T-helper 9 cell (primary cell): ENCODE measurements at places on chromosomes 12 and 14.
A peak's percentile ranks its signal among the peaks of the same experiment; 100 is the strongest.

GRCh38 chr12:52280319-52280795 lies 5.9 kb downstream of the KRT86 start:
- DNase-seq, result no peak

- DNase-seq, result peak; percentile 34
These were observed 1.4 kb downstream of the MAP3K9 start for GRCh38 chr14:70807898-70808415.

DNA sequence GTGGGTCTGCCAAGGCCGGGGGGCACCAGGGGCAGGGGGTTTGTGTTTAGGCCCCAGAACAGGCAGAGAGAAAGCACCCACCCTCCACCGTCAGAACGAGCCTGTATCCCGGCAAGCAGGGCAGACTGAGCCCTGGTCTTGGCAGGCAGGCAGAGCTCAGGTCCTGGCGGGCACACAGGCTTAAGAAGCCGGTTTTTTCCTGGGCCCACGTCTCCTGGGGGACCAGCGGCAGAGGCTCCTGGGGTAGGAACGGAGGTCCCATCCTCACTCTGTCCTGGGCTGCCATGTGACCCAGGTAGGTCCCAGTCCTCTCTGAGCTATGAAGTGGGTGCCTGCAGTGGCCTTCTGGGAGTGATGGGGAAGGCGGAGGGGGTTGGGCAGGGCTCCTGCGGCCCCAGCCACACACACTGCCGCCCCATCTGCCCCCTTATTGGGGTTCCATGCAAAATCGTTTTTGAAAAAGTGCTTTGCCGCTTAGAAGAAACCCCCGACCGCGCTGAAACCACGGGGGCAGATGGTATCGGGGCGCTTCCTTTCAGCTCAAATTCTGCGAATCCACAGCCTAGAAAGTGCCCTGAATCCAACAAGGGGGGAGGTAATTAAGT lies 24.2 kb downstream of the SH2B3 start:
- peak; percentile 73 for DNase-seq

DNA sequence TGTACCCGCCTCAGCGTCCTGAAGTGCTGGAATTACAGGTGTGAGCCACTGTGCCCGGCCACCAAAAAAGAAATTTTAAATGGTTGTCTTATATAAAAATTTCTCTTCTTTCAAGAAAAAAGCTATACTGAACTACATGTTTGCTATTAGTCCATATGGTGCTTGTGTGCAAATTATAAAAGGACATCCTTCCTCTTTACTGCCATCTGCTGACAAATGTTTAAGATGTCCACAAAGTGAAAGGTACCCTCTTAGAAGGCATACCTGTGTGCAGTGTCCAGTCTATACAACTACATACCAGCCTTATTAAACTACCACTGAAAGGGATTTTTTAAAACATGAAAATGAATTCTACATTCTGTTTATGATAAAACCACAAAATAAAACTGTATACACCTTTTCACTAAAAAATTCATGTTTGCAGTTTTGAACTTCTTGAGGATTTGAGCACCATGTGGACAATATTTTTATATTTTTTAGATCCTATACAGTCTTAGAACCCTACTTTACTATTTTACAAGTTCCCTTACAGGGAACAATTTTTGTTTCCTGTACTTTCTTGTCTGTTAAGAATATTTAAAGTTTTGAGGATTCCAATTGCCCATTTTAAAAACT lies 32.8 kb upstream of the TOMM20L start:
- DNase-seq, result no peak

DNA sequence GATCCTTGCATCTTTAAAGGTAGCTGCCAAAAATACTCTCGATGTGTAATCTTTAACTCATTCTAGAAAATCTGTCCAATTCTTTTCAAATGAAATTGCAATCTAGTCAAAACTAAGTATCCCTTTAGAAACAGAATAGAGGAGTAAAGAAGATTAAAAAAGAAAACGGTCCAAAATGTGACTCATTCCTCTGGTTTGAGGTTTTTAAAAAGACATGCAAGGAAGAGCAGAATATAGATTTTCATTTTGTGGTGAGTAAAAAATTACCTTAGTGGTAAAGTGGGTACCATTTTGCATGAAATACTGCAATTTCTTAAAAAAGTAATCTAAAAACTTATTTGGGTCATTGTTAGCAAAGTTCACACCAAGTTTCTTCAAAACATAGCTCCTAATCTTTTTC lies 108.4 kb downstream of the BRMS1L start:
- no peak for DNase-seq

DNA sequence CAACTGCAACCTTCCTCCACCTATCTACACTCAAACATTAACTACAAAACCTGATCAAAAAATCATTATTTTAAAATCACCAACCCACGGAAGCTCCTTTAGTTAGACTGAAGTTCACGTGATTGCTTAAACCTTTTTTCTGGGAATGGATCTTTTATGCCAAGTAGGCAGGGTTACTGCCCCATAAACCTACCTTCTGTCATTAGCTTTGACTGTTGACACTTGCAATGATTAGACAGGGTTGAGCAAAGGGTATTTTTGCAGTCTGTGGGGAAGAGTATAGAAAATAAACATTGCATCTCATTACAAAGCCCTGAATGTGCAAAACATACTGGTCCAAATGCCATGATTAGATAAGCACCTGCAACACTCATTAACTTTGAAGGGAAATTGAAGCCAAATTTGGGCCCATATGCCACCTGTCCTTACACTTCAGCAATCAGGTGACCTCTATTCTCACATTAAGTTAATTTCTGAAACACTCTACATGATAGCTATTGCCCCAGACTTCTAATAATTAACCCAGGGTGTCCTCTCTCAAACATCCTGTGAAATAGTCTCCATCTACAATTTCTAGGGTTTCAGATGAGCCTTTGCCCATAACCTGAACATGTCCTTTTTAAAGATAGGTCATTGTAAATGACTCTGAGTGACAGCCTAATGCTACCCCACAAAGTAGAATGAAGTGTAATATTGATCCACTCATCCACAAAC lies 156.0 kb upstream of the PLEKHG7 start:
- DNase-seq, result no peak

GRCh38 chr14:50669441-50669986 lies 1.4 kb upstream of the SAV1 start:
- no peak for DNase-seq

- DNase-seq, result no peak
These were observed 224.4 kb downstream of the KSR2 start for GRCh38 chr12:117744418-117744817.

DNA sequence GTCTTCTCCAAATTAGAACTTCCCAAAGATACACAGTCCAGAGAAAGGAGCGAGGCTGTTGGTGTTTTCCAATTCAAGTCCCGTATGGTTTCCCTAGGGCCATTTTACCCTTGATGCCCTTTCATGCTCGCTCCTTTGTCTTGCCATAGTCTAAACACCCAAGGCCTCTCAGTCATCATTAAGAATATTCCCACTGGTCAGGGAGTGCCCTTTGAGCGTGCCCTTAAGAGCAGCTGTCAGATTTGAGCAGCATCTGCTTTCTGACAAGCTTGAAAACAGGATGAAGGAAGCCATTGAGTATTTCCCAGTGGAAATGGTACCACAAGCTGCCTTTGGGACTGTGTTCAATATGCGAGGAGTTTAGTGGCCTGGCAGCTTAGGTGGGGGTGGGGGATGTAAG lies 10.4 kb upstream of the GALNT16 start:
- no peak for DNase-seq

- DNase-seq, result no peak
These were observed 236.4 kb downstream of the VRK1 start for GRCh38 chr14:97033556-97034081.

DNA sequence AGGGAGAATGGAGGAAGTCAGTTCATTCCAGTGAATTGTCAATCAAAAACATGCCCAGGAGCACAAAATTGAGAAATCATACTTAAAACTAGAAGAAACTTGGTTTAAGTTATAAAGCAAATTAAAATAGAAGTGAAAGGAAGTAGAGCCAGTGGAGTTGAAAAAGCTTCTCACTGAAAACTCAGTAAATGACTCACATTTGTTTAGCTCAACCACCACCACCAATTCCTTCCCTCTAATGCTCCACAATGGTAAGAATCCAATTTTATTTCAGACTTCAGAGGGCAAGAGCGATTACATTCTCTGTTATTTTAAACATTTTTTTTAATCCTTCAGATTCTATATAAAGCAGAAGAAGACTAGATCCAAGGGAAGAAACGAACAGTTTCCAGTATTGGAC lies 19.4 kb downstream of the UTP20 start:
- no peak for DNase-seq

DNA sequence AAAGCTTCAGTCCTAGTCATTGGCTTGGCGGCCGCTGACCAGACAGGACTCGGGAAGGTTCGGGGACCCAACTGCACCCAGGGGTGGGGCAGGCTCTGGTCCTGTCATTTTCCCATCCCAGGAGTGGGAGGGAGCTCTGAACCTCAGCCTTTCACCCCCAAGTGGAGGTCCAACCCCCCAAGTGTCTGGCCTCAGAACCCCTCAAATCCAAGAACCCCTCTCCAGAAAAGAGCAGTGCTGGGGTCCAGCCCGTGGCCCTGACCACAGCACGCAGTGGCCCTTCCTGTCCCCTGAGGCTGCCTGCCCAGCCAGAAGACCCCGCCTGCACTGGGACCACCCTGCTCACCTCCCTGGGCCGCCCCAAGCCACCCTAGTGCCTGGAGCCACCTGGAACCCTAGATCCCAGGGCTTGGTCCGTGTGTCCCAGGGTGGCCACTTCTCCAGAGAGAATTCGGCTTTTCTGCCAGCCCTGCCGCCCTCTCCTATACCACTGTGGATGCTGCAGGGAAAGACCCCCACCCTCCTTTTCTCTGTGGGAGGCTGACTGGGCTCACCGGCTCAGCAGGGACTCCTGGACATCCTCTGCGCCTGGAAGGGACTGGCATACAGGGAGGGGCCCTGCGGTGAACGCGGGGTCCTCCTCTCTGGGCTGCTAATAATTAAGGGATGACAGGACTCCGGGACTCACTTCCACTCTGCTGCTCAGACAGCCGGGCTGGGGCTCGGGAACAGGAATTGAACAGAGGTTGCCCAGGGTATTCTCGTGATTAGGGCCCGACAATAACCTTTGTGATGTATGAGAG lies 326.9 kb upstream of the SFSWAP start:
- DNase-seq, result no peak

DNA sequence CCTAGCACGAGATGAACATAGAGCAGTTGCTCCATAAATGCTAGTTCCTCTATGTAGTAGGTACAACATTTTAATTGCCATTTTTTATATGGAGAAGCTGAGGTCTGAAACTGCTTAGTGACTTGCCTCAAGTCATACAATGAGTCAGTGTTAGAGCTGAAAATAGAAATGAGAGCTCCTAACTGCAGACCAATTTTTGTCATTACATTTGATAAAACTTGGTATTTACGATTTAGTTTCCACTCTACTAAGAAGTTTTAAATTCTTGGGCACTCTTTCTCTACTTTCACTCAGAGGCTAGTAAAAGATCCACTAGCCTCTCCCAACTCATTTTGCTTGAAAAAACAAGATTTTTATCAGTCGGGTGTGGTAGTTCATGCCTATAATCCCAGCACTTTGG lies 8.1 kb upstream of the TMED10 start:
- no peak for DNase-seq

DNA sequence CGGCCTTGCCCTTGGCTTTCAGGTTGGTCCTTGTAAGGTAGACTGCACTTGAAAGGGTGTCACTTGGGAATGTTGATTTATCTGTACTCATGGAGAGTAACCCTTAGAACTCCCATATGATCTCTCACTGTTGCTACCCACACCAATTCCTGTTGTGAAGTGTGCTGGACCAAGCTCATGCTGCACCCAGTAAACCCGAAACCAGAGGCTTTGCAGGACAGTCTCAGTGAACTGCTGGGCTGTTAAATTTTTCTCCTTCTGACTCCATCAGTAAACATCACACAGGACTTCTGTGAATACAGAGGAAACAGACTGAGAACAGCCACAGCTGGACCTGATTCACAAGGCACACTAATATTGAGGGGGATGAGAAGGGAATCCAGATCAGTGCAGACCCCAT lies 783.0 kb downstream of the TMEM121 start:
- DNase-seq, result no peak

- no peak for DNase-seq
These were observed 33.5 kb downstream of the MED13L start for GRCh38 chr12:116244001-116244400.

DNA sequence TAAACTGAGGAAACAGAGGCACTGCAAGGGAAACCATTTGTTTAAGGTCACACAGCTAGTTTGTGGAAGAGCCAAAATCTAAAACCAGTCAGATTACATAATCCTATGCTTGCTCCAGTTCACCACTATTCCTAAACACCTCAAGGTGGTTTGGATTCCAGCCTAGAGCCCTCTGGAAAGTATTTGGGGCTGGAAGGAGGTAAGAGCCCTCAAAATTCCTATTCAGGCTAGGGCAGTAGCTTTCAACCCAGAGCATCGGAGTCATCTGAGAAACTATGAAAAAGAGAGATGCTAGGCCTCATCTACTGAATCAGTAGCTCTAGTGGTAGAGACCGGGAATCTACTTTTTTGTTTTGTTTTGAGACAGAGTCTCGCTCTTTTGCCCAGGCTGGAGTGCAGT lies 16.0 kb upstream of the SPPL3 start:
- DNase-seq, result no peak

- DNase-seq, result no peak
These were observed 15.4 kb downstream of the DGLUCY start for GRCh38 chr14:91129261-91129660.
